Activated CD8-positive, alpha-beta memory T cell treated with anti-CD3 and anti-CD28 coated beads, Interleukin-2, amount 50 U/mL, for 4 hours (primary cell): ENCODE measurements at places on chromosomes 2 and 18.

DNA sequence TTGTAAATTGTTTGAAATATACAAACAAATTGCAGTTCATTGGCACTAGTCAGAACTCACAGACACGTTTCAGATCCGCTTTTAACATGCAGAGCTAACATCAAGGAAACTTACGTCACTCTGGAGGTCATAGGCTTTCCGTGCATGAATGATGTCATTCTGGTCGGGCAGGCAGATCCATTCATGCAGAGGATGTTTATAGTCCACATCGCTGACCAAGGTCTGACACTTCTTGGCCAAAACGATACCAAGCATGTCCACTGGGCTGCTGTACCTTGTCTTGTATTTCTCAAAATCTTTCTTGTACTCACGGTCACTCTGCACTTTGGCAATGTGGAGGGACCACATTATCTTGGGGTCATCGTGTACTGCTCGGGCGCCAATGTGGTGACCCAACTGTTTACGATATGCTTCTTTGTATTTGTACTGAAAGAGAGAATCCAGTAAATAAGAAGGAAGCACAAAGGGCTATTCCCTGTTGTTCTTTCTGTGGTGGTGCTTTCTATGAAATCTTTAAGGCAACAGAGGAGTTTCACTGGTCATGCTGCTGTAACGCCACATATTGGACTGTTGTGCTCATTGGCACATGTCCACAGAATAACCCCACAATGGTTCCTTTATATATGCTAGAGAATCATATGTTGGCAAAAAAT is 114.8 kb downstream of the NEB start:
- no peak for DNase-seq

DNA sequence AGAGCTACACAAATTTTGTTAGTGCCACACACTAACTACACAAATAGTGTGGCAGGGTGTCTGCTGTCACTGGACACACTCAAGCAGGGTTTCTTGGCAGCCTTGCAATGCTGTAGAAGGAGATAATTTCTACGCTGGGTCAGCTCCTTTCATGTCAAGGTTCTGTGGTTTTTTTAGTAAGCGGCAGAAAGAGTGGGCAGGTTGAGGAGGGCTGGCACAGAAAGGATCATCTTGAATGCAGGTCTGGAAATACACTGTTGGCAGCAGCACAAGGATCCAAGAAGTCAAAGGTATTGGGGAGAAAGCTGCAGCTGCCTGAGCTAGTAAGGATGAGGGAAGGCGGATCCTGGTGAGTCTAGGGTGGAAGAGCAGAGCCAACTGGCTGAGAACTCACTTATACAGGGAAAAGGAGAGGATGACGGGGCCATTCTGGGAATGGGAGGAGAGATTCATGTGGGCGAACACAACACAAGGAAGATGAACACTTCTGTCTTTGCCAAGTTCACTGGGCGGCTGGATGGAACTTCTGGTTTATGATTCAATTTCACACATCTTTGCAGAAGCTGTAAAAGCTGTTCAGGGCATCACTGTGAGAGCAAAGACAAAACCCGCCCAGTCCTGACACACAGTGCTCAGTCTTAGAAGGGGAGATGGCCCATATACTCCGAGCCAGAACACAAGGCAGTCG is 16.9 kb upstream of the CYRIA start:
- DNase-seq: no peak

DNA sequence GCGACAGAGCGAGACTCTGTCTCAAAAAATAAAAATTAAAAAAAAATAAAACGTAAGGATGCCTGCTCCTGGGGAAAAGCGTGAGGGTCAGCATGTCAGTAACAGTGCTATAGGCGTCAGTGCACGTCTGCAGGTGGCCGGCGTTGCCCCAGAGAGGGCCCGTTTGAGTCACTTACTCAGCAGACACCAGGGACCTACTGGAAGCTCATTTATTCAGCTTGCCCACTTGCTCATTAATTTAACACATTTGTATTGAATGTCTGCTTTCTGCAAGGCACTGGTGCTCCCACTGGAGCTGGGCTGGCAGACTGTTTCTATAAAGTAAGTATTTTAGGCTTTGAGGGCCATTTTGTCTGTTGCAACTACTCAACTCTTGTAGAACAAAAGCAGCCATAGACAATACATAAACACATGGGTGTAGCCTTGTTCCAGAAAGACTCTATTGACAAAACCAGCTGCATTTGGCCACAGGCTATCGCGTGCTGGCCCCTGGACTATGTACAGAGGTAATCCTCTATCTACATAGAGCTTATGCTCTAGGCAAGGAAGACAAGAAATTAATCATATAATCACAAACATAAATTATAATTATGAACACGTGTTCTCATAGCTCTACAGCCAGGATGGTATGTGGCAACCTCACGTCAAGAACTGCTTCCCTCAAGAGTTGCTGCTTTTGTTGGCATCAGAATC is 73.2 kb downstream of the KLHL29 start:
- DNase-seq: no peak

GRCh38 chr2:111226876-111227700 is 106.4 kb downstream of the BCL2L11 start:
- no peak for DNase-seq

GRCh38 chr2:159098361-159098760 is 129.9 kb downstream of the TANC1 start:
- no peak for DNase-seq

DNA sequence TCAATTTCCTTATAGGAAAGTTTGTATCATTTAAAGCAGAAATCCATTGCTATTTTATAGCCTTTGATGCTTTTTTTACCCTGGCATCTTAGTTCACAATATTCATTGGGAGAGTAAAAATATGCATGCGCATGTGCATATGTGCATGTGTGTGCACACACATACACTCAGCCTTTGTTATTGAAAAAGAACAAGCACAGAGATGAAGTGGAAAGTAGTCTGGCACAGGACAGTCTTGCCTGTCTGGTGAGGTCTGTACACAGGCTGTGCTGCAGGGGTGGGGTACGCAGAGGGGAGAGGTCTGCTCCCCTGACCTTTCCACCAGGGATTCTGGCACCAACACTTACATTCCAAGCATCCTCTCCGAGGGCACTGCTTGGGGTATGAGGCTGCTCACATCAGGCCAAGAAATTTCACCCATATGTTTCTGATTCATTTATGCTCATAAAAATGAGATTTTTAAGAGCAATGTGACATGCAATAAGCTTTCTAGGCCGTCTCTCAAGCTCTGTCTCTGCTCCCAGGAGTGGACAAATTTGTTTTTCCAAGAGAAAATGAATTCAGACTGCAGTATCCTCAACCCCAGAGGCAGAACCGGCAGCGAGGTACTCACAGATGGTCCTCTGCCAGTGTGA is 237.2 kb downstream of the INSIG2 start:
- DNase-seq: no peak

- no peak for DNase-seq
These were observed 269.8 kb downstream of the TMX3 start for GRCh38 chr18:68445136-68445535.

GRCh38 chr2:100413571-100413970 is 3.9 kb downstream of the CHST10 start:
- DNase-seq: no peak

DNA sequence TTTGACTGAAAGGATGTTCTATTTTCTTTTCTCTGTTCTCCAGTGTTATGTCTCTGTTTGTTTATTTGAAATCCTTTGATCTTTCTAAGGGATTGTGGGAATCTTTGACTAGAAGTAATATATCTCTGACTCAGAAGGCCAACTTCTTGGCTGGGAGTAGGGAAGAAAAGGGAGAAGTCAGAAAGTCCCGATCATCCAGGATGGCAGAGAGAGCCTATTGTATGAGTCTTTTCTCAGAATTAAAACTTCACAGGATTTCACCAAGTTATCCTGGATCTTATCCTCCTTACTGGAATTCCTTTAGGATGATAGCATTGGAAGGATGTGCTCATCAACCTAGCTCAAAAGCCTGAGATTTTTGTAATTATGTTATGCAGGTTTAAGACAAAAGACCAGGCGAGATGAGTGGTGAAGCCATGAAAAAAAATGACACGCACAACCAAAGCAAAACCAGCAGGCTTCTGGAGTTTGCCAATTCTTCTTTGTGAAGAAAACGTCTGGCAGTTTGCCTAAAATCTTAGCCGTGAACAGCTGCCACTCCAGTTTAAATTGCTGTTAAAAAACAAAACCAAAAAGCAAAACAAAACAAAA is 383.6 kb upstream of the SMIM21 start:
- DNase-seq: no peak

DNA sequence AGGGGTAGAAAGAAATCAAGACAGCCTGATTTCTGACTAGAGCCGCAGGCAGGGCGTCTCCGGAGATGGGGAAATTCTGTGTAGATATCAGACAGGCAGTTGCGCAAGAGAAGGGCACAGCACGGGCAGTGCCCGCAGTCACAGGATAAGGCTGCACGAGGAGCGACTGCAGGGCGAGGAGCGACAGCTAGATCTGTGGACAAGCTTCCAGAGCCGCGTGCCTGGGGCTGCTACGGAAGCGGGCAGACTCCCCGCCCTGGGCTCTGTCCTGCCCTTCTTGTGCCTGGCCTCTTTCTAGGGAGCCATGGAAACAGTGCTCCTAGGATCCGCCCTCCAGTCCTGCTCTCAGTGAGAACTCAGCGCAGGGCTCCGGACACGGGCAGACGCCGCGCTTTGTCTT is 12.6 kb downstream of the MC5R start:
- DNase-seq: no peak

GRCh38 chr2:201654616-201655384 is 11.5 kb upstream of the TMEM237 start:
- no peak for DNase-seq

GRCh38 chr2:8078705-8079104 is 603.2 kb upstream of the ID2 start:
- no peak for DNase-seq

- no peak for DNase-seq
These were observed 82.9 kb downstream of the ACTR3 start for GRCh38 chr2:113972766-113973165.

GRCh38 chr2:144553379-144553778 is 33.5 kb upstream of the ZEB2 start:
- DNase-seq: no peak

- no peak for DNase-seq
These were observed 10.4 kb downstream of the ERFE start for GRCh38 chr2:238169048-238169707.

GRCh38 chr2:218896501-218897393 is 16.1 kb downstream of the WNT10A start:
- DNase-seq: peak; percentile 84

- no peak for DNase-seq
These were observed 10.5 kb upstream of the IL1A start for GRCh38 chr2:112794841-112795240.

- DNase-seq: no peak
These were observed 32.4 kb downstream of the IL18R1 start for GRCh38 chr2:102387763-102388546.

- DNase-seq: no peak
These were observed 287.1 kb downstream of the MTX2 start for GRCh38 chr2:176556373-176556772.

GRCh38 chr18:46418663-46419260 is 238.3 kb downstream of the LOXHD1 start:
- no peak for DNase-seq

- DNase-seq: no peak
These were observed 70.5 kb downstream of the FMNL2 start for GRCh38 chr2:152405206-152406118.

- DNase-seq: no peak
These were observed 64.3 kb upstream of the ACSL3 start for GRCh38 chr2:222796413-222797103.
